B cell (primary cell): ENCODE measurements at places on chromosomes 2 and 18. TPM values are rescaled to one million over a fixed set of nuclear protein-coding genes. Genes with fewer than 3 reads are reported as not detected.

The IL36G gene
- not detected in 2 replicates for total RNA-seq

The POU3F3 gene
- 0.12 TPM in 1 of 2 replicates, not detected in the other for total RNA-seq

The TFPI gene
- total RNA-seq = not detected in 2 replicates

DNA sequence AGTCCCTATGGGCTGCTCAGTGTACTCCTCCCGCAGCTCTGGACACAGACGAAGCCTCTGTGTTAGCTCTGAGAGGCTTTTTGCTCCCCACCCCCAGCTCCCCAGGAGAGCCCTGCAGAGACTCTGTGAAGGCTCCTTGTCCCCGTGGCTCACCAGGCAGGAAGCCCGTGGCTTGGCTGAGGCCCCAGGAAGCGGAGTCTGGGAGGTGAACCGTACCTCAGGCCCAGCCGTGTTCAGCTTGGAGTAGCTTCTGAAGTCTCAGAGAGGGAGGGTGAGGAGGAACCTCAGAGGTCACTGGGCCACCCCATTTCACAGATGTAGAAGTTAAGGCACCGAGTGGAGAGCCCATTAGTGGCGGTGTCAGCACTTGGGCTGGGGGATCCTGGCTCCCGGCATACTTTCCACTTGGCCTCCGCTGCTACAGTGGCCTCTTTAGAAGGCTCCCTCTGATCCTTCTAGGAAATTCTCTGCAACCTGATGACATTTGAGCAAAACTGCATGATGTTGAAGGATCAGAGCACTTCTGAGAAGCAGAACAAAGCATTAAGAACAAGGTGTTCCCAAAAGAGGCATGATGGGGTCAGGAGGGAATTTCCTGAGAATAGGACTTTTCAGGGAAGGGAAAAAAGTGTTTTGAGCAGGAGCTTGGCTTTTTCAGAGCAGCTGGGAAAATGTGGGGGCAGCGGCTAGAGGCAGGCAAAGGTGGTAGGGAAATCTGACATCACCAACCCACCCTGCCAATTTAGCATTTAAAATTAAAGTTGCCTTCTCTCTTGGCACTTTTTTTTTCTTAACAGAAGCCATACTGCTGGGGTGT, 79.1 kb downstream of the MCFD2 start:
- DNase-seq = no peak

GRCh38 chr2:196356332-196356731, 185.0 kb upstream of the STK17B start:
- no peak for DNase-seq
